Right atrium auricular region (tissue), 2 donors: ENCODE measurements at places on chromosomes 12 and 14. TPM values are rescaled to one million over a fixed set of nuclear protein-coding genes. Genes with fewer than 3 reads are reported as not detected.

OTUB2 gene
- 0.48 TPM for total RNA-seq

NAV3 gene
- total RNA-seq, result 5.1 TPM

FAM186B gene
- not detected for total RNA-seq

GRCh38 chr14:85471156-85471555 lies 58.8 kb upstream of the FLRT2 start:
- no peak for DNase-seq

- DNase-seq, result no peak
Observed at GRCh38 chr12:25276199-25276937, 25.6 kb upstream of the KRAS start.

GRCh38 chr12:99916555-99916954 lies 68.2 kb downstream of the ANKS1B start:
- DNase-seq, result no peak

DNA sequence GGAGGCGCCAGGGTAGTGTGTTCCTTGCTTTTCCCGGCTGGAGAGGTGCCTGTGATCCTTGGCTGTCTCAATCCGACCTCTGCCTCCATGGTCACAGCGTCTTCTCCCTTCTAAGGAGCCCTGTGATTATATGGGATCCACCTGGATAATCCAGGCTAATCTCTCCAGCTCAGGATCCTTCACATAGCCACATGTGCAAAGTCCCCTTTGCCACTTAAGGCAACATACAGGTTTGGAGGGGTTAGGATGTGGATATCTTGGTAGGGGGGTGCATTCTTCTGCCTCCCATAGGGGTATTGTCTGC lies 1.2 kb upstream of the HVCN1 start:
- no peak for DNase-seq

DNA sequence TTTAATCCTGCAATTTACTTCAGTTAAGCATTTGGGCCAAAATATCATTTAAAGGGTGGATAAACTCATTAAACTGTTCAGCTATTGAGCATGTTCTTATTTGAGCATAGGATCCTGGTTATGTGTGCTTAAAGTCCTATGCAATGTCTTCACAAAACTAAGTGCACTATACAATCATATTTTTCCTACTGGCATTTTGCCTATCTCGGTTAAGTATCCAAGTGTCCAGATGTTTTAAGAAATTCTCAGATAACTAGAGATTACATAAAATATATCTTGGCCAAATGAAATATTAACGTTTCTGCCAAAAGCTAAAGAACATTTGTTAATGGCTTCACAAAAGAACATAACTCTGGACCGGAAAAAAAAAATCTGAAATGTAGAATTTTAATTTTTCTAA lies 250.8 kb upstream of the LRFN5 start:
- no peak for DNase-seq

GRCh38 chr12:68175557-68176061 lies 16.1 kb upstream of the IFNG start:
- no peak for DNase-seq

DNA sequence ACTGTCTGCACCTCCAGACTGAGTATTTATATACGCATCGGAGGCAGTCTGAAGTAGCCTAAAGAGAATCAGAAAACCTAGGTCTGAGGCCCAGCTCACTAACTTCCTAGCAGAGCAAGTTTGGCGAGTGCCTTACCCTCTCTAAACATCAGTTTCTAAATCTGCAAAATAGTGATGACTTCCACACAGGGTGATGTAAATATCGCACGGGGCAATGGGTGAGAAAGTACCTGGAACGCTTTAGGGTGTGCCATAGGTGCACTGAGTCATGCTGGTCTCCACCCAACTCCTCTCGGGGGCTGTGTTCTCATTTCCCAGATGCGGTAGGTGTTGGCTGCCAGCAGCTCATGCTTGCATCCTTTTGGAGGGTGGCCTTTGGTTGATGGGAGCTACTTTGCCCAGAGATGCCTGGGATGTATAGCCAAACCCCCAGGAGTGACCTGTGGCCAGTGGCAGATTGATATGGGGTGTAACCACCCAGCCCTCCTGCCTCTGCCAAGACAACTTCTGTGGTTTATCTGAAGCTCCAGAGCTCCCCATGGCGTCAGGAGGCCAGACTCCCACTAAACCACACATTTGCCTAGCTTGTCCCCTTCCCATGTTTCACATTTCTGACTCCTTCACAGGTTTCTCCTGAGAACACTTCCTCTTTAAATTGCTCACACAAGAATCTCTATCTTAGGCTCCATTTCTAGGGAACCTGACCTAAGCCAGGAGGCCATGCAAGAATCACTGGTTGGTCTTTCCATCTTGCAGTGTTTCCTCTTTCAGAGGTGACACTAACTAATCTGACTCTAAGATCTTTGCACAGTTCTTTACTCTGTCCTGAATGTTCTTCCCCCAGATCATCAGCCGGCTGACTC lies 62.0 kb upstream of the TUNAR start:
- DNase-seq, result peak; percentile 42

DNA sequence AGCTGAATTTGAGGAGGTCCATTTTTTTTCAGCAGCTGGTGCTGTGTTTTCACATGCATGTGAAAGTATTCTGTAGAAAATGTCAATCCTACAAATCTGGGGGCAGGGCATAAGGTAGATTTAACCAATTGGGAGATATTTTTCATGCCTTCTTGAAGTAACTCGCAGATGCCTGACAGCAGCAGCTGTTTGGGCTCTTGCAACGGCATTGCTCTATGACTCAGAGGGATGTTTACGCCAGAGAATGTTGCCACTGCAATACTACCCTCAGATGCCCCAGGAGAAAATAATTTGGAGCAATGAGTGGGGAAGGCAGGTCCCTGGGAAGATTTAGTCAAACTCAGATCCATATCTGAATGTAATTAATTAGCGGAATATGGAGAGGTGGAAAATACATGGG lies 42.5 kb upstream of the MYBPC1 start:
- peak; percentile 61 for DNase-seq
